HCEC 1CT (cell line): ENCODE measurements at places on chromosomes 16 and 17.

DNA sequence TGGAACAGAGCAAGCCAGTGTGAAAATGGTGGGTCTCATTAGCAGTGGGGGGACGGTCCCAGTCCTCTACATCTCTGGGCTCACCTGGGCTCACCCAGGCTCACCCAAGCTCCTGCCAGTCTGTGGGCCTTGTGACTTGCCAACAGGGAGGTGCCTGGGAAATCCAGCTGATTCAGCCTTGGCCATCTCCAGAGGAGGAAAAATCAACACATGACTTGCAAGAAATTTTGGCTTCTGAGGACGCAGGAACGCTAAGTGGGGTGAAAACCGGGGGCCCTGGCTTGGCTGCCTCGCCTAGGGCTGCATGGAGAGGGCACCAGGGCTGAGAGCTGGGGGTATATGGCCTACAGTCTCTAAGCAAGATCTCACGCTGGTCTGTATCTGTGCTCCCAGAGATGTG is 47.7 kb downstream of the VAC14 start:
- DNase-seq: no peak

DNA sequence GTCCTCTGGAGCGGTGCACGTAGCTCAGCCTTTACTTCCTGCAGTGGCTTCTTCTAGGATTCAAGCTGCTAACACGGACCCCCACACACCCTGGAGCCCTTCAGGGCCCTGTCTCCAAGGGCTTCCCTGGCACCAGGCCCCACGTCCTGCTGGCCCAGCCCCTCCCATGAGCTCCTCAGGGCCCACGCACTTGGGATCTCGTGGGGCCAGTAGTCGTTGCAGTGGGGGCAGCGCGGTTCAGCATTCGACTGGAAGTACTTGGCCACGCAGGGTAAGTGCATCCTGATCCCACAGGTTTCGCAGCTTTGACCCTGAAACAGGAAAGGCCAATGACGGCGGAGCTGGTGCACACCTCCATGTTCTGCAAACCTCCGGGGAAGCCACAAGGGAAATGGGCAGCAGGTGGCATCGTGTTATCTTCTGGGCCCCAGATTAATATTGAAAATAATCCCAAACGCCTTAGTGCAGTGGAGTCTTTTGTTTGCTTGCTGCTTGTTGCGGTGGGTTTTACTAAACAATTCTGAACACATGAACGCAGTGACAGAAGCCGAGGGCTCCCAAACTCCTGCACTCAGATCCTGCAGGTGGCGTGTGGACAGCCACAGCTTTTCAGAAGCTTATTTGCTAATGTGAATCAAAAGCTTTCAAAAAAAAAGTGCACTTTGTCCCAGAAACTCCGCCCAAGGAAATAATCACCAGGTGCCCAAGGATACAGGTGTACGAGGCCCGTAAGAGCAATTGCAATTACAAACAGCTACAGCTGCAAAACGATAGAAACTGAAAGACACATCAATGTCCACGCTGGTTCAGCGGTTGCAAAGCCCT is 22.4 kb downstream of the KDM8 start:
- DNase-seq: no peak

GRCh38 chr16:1997494-1998359 is 8.0 kb downstream of the SYNGR3 start:
- DNase-seq: no peak

DNA sequence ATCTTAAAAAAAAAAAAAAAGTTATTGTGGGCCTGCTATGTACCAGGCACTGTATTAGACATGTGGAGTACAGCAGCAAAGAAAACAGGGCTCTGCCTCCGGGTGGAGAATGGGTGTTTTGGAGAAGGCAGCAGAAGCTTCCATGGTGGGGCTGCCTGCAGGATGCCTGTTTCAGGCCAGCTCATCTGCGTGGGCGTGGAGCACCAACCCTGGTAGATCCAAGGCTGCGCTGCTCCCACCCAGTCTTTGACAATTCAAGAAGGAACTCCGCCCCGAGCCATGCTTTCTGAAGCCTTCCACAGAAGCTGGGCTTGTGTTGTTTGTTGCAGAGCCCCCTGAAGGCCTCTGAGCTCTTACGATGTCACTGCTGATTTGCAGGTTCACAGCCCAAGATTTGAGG is 23.2 kb upstream of the CACNG1 start:
- no peak for DNase-seq

DNA sequence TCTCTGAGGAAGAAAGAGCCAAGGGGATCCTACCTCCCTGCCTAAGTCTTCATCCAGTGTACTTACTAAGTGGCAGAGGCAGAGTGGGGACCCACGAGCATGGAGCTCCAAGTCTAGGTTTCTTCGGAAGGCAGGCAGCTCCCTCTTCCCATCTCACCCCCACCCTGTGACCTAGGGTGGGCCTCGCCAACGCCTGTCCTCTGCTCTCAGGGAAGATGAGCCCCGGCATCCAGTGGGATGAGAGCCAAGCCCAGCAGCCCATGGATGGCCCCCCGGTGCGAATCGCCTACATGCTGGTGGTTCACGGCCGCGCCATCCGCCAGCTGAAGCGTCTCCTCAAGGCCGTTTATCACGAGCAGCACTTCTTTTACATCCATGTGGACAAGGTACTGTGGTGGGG is 8.3 kb downstream of the XYLT2 start:
- DNase-seq: no peak

- DNase-seq: no peak
Observed at GRCh38 chr16:10877472-10877946, 507 bp downstream of the CIITA start.

DNA sequence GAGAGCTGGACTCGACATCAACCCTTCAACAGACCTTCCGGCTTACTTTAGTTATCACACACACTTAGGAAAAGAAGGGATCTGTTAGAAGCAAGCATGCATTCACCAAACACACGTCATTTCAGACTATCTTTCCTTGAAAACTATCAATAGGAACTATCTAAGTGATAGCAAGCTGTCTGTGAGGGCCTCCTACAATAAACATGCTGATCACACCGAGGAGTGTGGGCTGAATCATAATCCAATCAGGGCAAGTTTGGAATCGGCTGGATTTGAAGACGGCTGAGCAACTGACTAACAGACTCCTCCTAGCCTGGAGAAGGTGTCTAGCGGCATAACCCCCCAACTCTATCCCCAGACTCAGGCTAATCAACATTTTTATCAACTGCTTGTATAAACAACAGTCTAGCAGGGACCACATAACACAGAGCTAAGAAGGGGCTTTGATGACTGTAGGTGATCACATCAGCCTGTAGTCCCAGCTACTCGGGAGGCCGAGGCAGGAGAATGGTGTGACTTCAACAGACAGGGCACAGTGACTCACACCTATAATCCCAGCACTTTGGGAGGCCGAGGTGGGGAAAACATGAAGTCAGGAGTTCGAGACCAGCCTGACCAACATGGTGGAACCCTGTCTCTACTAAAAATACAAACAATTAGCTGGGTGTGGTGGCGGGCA is 14.1 kb downstream of the NXN start:
- DNase-seq: no peak

DNA sequence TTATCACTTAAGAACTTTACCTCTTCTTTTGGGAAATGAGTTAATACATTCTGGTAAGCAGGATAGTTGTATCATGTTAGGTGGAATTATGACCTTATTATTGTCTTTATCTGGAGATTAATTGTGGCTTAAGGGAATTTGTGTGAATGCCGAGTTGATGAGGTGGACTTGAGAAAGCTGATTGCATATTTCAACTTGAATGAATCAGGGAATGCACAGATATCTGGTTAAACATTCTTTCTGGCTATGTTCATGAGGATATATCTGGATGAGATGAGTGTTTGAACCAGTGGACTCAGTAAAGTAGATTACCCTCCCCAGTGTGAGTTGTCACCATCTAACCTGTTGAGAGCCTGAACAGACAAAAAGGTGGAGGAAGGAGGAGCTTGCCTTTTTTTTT is 326.1 kb upstream of the GOT2 start:
- DNase-seq: no peak

- DNase-seq: no peak
Observed at GRCh38 chr16:79072517-79072916, 528.0 kb downstream of the MAF start.

- DNase-seq: no peak
Observed at GRCh38 chr17:45127548-45128300, 4.6 kb downstream of the PLCD3 start.

DNA sequence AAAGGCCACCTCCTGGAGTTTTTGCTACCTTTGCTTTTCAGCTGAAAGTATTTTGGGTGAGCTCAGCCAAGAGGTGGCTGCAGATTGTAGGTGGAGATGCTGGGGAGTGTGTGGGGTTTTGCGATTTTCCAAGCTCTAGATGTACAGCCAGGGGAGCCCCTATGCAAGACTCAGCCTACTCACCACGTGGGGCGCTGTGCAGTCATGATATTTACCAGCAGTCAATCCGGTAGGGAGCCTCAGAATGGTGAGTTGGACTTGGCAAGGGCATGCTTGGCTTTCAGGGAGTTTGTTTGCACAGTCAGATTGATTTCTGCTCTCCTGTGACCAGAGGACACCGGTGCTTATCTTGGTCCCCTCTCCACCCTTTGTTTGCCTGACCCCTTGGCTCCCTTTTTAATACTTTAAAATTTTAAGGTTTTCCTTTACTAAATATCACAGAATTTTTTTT is 175.3 kb downstream of the UTP18 start:
- DNase-seq: peak; percentile 26

GRCh38 chr17:45288825-45289224 is 26.9 kb upstream of the SPATA32 start:
- DNase-seq: no peak

DNA sequence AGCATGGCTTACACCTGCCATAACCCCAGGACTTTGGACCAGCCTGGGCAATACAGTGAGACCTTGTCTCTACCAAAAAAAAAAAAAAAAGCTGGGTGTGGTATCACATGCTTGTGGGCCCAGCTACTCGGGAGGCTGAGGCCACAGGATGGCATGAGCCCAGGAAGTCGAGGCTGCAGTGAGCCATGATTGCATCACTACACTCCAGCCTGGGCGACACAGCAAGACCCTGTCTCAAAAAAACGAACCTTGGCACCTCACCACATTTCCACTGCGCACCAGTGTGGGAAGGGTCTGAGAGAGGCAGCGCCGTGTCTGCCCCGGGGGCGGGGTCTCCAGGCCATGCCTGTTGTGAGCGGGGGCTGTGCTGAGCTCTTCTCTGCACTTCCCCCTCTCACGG is 6.3 kb downstream of the ACSF3 start:
- no peak for DNase-seq

- DNase-seq: no peak
Observed at GRCh38 chr16:68081861-68082628, 3.1 kb upstream of the NFATC3 start.

GRCh38 chr16:754656-755055 is 5.9 kb upstream of the MSLN start:
- no peak for DNase-seq

DNA sequence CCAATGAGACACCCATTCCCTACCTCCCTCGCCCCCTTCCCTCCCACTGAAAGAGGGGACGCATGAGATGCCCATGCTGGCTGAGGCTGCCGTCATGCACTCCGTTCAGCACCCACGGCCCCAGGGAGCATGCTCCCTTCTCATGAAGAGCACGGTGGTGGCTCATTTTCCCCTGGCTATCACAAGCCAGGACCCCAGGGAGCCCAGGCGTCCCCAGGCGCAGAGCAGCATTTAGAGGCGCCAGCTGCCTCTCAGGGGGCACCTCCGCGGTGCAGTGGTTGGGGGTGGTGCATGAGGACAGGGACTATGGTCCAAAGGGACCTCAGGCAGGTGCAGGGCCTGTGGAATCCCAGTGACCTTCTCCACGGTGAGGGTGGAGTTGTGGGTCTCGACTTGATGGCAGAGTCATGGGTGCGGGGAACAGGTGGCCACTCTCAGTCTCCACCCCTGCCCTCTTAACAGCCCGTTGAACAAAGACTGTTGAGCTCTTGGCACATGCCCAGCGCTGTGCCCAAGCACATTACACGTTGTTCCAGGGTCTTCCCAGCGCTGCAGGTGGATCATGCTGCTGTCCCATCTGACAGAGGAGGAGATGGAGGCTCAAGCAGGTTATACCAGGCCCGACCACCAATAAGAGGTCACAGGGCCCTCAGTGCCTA is 13.6 kb downstream of the KIF19 start:
- no peak for DNase-seq

DNA sequence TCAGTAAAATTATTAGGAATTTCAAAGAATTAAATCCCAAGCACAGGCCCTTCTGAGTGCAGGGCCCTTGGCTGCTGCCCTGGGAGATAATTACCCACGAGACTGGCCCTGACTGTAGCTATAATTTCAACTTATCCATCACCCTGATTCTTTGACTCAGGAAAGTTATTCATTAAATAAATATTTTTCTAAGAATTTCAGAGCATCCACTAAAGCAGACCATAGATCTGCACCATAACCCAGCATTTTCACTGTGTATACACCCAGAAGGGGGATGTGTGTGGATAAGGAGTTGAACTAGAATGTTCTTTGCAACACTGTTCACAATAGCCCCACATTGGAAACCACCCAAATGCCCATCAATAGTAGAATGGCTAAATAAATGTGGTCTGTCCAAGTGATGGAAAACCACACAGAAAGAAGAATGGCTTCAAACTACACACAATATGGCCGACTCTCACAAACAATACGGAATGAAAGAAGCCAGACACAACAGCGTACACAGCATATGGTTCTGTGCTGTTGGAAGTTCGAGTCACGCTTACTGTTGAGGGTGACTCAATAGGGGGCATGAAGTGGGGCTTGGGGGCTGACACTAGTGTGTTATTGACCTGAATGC is 33.9 kb upstream of the MEAK7 start:
- no peak for DNase-seq

- no peak for DNase-seq
Observed at GRCh38 chr16:75272097-75272551, 20.7 kb upstream of the BCAR1 start.

DNA sequence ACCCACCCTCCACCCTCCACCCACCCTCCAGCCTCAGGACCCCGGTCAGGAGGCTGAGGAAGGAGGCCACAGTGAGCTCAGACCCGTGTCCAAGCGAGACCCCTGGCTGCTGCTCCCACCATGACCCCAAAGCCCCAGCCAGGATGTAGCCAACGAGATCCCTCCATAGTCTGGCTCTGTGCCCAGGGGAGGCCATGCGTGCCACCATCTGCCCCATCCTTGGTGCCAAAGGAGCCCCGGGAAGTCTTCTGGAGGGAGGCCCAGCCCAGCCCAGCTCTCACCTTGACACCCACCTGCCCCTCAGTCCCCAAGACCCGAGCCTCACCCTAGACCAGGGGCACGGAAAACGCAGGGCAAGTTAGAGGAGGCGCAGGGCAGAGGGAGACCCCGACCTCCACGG is 34.2 kb downstream of the PIEZO1 start:
- no peak for DNase-seq

GRCh38 chr16:85151603-85152413 is 39.5 kb upstream of the CIBAR2 start:
- DNase-seq: peak; percentile 36

GRCh38 chr17:47882695-47883588 is 13.1 kb upstream of the SP2 start:
- no peak for DNase-seq

- no peak for DNase-seq
Observed at GRCh38 chr17:8068736-8069586, 18.6 kb downstream of the ALOX12B start.

DNA sequence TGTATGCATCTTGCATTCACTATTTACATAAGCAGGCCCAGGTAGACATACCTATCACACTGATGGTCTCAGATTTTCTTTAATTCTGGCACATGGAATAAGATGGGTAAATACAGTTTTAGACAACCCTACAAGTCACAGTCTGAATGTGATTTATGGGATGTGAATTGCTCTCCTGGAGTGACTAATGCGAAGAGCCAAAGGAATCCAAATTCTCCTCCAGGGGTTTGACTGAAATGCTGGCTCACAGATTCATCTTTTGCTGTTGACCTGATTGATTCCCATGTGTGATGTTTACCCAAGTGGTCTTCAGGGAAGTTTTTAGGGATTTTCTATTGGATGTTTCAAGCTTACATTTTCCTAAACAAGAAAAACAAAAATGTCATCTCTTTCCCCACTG is 277.9 kb upstream of the MON1B start:
- DNase-seq: no peak

- DNase-seq: no peak
Observed at GRCh38 chr17:42709561-42709960, 27.2 kb downstream of the CNTNAP1 start.
